NCI-H2171 (cell line): ENCODE measurements at places on chromosomes 6 and 20.

DNA sequence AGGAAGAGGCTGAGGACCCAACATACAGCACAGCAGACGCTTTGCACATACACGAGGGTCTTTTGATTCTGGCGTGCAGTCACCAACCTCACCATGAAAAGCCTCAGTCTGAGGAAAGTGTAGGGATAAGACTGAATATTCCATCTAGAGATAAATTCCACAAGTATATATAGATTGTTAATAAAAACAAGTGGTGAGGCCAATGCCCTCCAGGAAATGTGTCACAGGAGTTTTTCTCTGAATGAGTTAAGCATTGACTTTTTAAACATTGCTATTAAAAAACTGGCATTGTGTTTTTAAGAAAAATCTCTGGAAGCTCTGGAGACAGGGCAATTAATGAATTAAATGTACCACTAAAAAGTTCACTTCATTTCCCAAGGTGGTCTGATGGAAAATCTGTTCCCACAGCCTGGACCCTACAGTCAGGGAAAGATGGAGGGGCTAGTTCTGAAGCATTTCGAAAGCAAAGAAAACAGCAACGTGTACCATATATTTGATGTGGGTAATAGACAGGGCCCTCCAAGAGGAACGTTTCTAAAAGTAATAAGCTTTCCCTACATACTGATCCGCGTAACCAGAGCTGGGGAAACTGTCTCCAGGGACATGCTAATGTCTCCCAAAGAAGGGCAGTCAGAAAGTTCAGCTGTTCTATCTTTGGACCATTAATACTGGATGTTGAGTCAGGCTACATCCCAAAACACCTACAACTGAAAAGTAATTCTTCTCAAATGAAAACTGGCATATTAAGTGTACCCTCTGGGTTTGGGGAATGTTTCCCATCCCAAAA lies 301.1 kb downstream of the FOXC1 start:
- DNase-seq, result no peak

DNA sequence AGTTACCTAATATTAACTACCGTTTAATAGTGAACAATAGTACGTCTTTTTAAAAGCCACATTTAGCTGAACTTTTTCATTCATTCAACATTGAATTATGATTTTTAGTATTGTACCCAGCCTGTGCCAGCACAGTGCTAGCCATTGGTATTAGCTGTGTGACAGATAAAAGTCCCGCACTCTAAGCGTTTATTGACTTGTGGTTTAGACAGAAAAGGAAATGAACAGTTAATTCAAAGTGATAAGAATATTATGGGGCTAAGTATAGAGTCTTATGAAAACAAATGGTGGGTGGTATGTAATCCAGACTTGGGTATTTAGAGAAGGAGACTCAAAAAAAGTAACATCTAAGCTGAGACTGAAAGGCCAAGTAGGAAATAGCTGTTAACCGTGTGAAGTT lies 202.3 kb downstream of the RPS12 start:
- no peak for DNase-seq

DNA sequence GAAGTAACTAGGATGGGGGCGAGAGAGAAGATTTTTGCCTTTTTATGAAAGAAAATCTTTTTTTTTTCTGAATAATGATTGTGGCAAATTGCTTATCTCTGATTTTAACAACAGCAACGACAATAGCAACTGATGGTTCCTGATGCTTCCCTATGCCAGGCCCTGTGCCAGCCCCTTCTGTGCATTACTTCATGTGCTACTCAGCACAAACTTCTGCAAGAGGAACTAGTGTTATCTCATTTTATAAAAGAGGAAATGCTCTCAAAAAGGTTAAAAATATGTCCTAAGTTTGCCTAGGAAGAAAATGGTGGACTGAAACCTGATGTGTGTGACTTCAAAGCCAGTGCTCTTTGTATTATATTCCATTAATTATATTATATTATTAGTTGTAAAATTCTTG lies 74.0 kb upstream of the RALGAPA2 start:
- no peak for DNase-seq

DNA sequence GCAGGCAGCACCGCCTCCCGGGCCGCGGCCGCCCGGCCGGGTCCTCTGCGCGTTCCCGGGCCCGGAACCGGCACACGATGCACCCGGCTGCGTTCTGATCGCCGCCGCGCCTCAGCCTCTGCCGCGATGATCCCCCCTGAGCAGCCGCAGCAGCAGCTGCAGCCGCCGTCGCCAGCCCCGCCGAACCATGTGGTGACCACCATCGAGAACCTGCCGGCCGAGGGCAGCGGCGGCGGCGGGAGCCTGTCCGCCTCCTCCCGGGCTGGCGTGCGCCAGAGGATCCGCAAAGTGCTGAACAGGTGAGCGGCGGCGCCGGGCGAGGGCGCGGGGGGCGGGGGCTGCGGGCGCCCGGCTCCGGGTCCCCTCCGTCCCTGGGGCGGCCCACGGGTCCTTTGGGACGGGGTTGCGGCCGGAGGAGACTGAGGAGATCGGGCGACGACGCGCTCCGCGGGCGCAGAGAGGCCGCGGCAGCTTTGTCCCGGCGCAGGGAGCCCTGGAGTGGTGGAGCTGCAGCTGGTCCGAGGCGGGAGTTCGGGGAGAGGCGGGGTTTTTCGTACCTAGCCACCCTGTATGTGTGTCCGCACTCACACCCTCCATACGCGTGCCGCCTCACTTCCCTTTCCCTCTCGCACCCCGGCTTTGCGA lies 659 bp downstream of the SLC35F1 start:
- DNase-seq, result no peak

DNA sequence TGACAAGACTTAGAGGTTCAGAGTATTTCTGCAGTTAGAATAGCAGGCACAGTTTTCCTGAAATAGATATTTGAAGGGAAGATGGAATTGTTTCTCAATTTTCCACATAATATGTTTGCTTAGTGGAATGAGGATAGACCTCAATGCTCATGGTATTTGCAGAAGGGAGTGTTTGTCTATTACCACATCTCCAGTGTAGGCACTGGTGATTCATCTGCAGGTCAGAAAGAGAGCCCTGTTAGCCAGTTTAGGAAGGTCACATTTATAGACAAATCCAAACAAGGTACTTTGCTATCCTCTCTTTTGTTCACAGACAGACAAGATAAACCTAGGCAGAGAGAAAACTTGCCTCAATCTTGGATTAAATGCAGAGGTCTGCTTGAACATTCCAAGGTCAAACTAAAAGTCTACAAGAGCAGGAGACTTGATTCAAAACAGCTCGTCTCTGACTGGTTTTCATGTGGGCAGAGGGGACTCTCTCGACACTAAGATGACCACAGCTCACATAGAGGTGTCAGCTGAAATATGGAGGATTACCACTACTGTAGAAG lies 22.8 kb downstream of the ISM1 start:
- DNase-seq, result no peak

GRCh38 chr6:30840084-30840934 lies 44.0 kb upstream of the DDR1 start:
- no peak for DNase-seq

DNA sequence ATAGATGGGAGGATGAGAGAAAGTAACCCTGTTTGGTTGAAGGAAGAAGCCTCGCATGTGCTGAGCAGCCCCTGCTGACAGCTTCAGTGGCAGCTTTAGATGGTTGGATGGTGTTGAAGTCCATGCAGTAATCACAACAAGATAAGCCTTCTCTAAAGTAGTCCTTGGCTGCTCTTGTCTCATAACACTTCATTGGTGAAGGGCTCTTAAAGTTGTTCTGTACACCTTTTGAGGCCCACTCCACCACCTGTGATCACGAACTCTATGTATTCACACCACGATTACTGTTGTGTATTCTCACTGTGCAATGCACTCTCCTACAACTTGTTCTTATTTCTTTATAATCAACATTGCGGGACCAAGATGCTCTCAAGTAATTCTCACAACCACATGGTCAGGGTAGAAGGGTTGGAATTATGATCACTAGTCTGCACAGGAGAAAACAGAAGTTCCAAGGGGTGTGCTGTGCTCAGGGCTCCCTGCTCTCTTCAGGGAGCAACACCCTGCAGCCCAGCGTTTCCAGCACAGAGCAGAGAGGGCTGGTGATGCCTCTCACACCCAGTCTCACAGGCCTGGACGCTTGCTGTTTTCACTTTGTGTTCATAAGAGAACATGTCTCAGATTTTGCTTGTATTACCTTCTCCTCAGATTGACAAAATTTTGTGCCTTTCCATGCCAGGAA lies 294.4 kb downstream of the SMOC2 start:
- no peak for DNase-seq

GRCh38 chr6:134752445-134752844 lies 197.5 kb downstream of the ALDH8A1 start:
- no peak for DNase-seq

- DNase-seq, result no peak
Observed at GRCh38 chr6:2072453-2072852, 173.0 kb downstream of the GMDS start.

GRCh38 chr20:25125636-25126035 lies 43.7 kb upstream of the VSX1 start:
- peak; percentile 71 for DNase-seq

DNA sequence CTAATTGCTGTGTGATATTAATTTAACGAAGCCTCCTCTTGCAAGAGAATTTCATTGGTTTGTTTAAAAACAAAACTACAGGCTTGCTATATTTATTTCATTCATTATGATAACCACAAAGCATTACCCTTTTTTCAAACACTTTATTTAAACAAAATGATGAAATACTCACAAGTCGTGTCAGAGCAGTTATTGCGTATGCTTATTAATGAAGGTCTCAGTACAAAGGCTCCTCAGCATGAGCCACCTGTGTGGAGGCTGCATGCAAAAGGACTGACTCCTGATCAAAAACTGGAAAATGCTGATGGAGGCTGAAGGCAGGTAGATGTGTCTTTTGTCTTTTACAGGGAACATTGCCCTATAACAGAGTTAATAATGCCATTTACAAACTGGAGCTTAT lies 130.5 kb downstream of the CRYBG1 start:
- DNase-seq, result no peak

- no peak for DNase-seq
Observed at GRCh38 chr6:165872311-165872710, 209.3 kb upstream of the PDE10A start.

DNA sequence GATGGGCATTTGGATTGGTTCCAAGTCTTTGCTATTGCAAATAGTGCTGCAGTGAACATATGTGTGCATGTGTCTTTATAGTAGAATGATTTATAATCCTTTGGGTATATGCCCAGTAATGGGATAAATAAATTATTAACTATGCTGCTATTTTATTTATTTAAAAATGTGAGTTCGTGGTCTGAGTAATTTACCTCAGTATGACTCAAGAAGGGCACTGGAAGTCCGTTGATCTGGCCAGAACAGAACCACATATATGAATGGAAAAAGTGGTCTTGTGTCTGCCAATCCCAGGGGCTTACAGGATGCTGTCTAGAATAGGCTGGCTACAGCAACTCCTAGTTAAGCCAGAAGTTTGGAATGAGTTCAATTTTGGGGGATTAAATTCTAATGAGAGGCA lies 27.6 kb upstream of the HLA-C start:
- no peak for DNase-seq

DNA sequence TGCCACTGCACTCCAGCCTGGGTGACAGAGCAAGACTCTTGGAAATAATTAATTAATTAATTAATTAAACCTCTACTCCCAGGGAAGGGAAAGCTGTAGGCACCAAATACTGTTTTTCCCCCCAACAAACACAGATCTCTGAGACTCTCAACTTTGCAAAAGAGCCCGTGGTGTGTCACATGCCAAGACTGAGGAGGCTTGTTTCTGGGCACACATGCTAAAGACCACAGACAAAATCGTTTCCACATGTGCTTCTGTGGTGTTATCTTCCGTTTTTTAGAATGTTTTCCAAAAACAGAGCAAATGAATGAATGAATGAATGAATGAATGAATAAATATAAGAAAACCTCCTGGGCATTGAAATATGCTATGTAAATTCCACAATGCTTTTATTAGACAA lies 55.6 kb upstream of the ATXN1 start:
- no peak for DNase-seq

DNA sequence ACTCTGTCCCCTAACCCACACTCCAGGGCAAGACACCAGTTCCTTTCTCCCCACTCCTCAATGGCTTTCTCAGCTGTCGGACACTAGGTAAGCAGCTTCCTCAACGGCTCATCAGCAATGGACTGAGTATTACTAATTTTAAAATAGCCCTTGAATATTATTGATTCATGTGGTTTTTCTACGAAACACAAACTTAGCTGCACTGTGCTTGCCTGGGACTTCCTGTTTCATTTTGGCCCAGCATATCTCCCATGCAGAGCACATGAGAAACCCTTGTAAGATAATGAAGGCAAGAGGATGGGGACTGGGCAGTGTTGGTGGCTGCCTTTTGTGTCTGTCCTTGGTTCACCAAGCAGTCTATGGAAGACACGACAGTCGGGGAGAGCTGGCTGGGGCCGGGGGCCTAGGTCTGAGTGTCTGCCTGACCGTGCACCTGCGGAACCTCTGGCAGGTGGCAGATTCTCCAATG lies 48.9 kb downstream of the RNASET2 start:
- no peak for DNase-seq

DNA sequence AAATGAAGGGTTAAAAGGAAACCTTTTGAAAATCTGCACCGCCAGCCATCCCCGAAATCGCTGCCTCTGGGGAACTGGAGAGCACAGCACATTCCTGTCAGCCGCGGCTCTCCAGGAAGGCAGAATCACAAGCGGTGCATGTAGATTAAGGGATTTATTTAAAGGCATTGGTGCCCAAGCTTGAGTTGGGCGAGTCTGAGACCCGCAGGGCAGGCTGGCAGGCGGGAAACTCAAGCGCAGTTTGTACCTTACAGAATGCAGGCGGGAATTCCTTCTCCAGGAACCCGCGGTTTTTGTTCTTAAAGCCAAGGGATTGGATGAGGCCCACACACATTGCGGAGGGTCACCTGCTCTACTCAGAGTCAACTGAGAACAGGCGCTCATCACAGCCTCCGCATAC lies 10.8 kb downstream of the GPR31 start:
- DNase-seq, result no peak

GRCh38 chr6:66128243-66128642 lies 421.2 kb upstream of the EYS start:
- no peak for DNase-seq

GRCh38 chr20:24960861-24961260 lies 11.8 kb downstream of the CST7 start:
- no peak for DNase-seq

GRCh38 chr6:17714177-17714576 lies 7.5 kb upstream of the NUP153 start:
- DNase-seq, result no peak

DNA sequence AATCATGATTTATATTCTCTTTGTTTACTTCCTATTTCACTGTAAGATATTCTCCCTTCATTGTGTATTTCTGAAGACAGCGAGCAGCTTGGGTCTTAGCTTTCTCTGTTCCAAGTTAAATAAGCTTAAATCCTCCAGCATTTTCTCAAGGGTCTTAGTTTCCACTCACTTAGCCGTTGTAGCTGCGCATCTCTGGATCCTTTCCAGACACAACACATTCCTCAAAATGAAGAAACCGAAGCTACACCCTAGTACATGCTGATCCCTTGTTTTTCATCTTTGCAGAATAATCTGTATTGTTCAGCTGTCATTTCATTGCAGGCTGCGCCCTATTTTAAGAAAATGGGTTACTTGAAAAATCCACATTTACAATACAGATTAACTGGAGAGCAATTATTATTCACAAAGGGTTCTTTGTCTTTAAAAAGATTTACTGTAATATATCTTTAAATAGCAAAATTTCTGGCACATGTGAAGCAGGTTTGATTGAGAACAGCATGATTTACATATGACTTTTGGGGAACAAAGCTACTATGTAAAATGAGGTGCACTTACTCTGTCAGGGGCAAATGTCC lies 375.8 kb downstream of the QKI start:
- DNase-seq, result no peak
